Progenitor cell of endocrine pancreas (in vitro differentiated cells): ENCODE measurements at places on chromosomes 6 and 20. TPM values are rescaled to one million over a fixed set of nuclear protein-coding genes. Genes with fewer than 3 reads are reported as not detected.

The QRSL1 gene
- 17.2 and 18.3 TPM in 2 replicates for total RNA-seq

The ENPP5 gene
- 13.4 and 13.6 TPM in 2 replicates for total RNA-seq

The LPA gene
- 2.7 and 3.2 TPM in 2 replicates for total RNA-seq

The LAMA2 gene
- 0.22 and 0.42 TPM in 2 replicates for total RNA-seq

The JPH2 gene
- 0.12 and 0.24 TPM in 2 replicates for total RNA-seq

The DEFB124 gene
- total RNA-seq, result not detected in 2 replicates

The CDH4 gene
- total RNA-seq, result 0.38 and 0.43 TPM in 2 replicates

The DPPA5 gene
- not detected in 2 replicates for total RNA-seq

- no peak for DNase-seq
- H3K4me1 ChIP-seq, result peaks cover 4% of the 10 kb centered on the region
- H3K27ac ChIP-seq, result no peak overlapping the region
- H3K27me3 ChIP-seq, result peaks cover 5% of the 10 kb centered on the region
Measured at GRCh38 chr6:17389274-17389847, 4.0 kb upstream of the CAP2 start.

DNA sequence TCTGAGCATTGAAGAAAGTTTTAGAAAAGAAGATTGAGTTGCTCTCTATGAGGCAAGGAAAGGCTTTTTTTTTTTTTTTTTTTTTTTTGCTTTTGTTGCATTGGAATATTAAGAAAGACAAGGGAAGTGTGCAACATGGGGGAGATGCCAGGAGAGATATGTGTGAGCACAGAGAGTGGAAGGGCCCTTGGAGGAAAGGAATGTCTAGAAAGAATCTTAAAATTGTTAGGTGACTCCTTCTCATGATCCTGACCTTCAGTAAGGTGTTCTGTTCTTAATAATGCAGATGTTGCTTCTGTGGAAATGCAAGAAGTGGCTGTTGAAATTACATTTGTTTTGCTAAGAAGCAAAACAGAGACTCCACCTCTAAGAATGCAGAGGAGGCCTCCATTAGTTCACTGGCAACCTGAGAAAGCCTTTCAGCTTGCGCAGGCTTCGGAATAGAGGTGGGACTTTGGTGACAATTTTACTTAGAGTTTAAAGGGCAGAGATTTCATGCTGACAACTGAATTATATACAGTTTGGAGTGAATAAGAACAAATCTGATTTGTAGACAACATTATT lies 118.0 kb upstream of the ASCC3 start:
- DNase-seq, result no peak
- peaks cover 2% of the 10 kb centered on the region for H3K36me3 ChIP-seq
- no peaks in the 10 kb centered on the region for H3K27me3 ChIP-seq
- H3K4me1 ChIP-seq, result no peaks in the 10 kb centered on the region
- no peak overlapping the region for H3K4me3 ChIP-seq

GRCh38 chr6:4693173-4693970 lies 82.8 kb upstream of the CDYL start:
- no peaks in the 10 kb centered on the region for H3K27me3 ChIP-seq
- no peak for DNase-seq
- no peaks in the 10 kb centered on the region for H3K4me1 ChIP-seq
- H3K36me3 ChIP-seq, result no peaks in the 10 kb centered on the region
- no peak overlapping the region for H3K27ac ChIP-seq
- no peak overlapping the region for H3K4me3 ChIP-seq

- no peak for DNase-seq
- no peak overlapping the region for H3K4me3 ChIP-seq
- H3K4me1 ChIP-seq, result peaks cover 1% of the 10 kb centered on the region
- H3K36me3 ChIP-seq, result no peaks in the 10 kb centered on the region
- no peaks in the 10 kb centered on the region for H3K27me3 ChIP-seq
Measured at GRCh38 chr20:24745206-24745605, 203.9 kb upstream of the CST7 start.

GRCh38 chr6:54992789-54993188 lies 146.2 kb downstream of the FAM83B start:
- H3K4me1 ChIP-seq, result peaks cover 2% of the 10 kb centered on the region
- no peak for DNase-seq
- no peaks in the 10 kb centered on the region for H3K36me3 ChIP-seq
- no peak overlapping the region for H3K4me3 ChIP-seq
- no peak overlapping the region for H3K27ac ChIP-seq
- no peaks in the 10 kb centered on the region for H3K27me3 ChIP-seq

GRCh38 chr20:2485661-2486060 lies 15.1 kb upstream of the SNRPB start:
- no peaks in the 10 kb centered on the region for H3K27me3 ChIP-seq
- no peak overlapping the region for H3K27ac ChIP-seq
- no peak overlapping the region for H3K4me3 ChIP-seq
- peaks cover 25% of the 10 kb centered on the region for H3K36me3 ChIP-seq
- no peaks in the 10 kb centered on the region for H3K4me1 ChIP-seq

DNA sequence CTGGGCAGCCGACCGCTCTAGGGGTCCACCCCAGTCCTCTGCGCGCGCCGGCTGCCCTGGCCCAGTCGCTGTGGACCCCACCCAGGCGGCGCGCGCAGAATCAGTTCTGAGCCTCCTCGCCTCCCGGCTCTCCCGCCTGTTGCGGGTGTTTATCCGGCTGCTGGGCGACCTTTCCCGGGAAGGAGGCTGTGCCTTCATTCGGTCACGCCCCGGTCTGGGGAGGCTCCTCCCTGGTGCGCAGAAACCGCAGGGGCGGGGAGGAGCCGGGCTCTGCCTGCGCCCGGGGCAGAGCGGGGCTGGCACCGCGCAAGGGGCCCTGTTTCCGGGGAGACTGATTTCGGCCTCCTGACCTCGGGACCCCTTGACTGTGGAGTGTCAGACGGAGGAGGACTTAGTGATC lies 80.8 kb upstream of the EYS start:
- H3K27ac ChIP-seq, result no peak overlapping the region
- peaks cover 1% of the 10 kb centered on the region for H3K36me3 ChIP-seq
- H3K27me3 ChIP-seq, result no peaks in the 10 kb centered on the region
- DNase-seq, result no peak
- H3K4me3 ChIP-seq, result no peak overlapping the region

- peaks cover 39% of the 10 kb centered on the region for H3K4me1 ChIP-seq
- no peaks in the 10 kb centered on the region for H3K27me3 ChIP-seq
- DNase-seq, result no peak
- no peak overlapping the region for H3K27ac ChIP-seq
- H3K36me3 ChIP-seq, result peaks cover 2% of the 10 kb centered on the region
Measured at GRCh38 chr6:106747139-106747538, 117.8 kb downstream of the QRSL1 start.

- no peaks in the 10 kb centered on the region for H3K4me1 ChIP-seq
- H3K4me3 ChIP-seq, result no peak overlapping the region
- H3K27me3 ChIP-seq, result no peaks in the 10 kb centered on the region
Measured at GRCh38 chr6:43222418-43223059, 6.7 kb downstream of the DNPH1 start.

DNA sequence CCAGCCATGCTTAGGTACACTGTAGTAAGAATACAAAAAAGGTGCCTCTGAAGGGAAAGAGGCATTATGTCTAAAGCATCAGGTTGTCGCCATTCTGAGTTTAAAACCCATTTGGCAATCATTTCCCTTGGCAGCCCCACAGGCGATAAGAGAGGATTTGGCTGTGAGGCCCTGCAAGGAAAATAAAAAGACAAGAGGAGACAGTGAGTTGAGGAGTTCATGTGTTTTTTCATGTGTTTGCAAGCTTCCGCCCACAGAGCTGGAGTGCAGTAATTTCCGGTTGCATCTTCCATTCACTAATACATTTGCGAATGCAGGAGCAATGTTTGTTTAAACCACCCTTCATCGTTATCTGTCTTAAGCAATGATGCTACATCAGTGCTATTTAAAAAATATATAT lies 138.5 kb upstream of the SOX4 start:
- peak overlapping the region; percentile 75 for H3K27ac ChIP-seq
- no peaks in the 10 kb centered on the region for H3K36me3 ChIP-seq
- H3K4me1 ChIP-seq, result peaks cover 56% of the 10 kb centered on the region
- no peaks in the 10 kb centered on the region for H3K27me3 ChIP-seq
- DNase-seq, result no peak

GRCh38 chr6:42260972-42261371 lies 43.3 kb upstream of the MRPS10 start:
- no peaks in the 10 kb centered on the region for H3K27me3 ChIP-seq
- no peak overlapping the region for H3K4me3 ChIP-seq
- H3K27ac ChIP-seq, result no peak overlapping the region
- H3K36me3 ChIP-seq, result peaks cover 4% of the 10 kb centered on the region

DNA sequence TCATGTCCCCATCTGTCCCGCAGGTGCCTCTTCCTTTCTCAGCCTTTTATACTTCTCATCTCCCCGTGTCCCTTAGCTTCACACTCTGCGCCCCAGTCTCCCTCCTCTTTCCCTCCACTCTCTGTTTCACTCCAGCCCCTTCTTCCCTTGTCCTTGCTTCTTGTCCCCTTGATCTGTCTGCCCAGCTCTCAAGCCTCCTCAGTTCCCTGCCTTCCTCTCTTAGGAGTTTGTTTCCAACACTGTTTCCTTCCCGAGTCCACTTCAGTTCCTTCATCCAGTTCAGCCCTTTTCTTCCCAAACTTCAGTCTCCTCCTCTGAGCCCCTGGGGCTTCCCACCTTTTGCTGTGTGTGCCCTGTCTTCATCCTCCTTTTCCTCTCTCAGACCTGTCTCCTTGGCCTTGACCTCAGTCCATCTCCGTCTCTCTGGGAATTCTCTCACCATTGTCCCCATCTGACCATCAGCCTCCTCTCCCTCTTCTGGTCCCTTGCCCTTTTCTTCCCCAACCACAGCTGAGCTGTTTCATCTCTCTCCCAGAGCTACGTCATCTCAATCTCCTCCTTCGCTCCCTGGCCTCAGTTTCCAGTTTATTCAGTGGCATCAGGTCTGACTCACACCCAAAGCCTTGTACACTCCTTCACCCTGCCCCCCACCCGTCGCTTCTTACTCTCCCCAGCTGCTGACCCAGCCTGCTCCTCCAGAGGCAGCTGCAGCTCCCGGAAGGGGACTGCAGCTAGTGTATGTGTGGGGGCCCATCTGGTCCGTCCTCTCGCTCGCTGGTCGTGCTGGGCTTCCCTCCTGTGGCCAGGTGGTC lies 2.7 kb upstream of the DDR1 start:
- peaks cover 50% of the 10 kb centered on the region for H3K4me1 ChIP-seq
- H3K36me3 ChIP-seq, result no peaks in the 10 kb centered on the region
- peak overlapping the region; percentile 65 for H3K4me3 ChIP-seq
- no peak for DNase-seq
- H3K27ac ChIP-seq, result peak overlapping the region; percentile 80

DNA sequence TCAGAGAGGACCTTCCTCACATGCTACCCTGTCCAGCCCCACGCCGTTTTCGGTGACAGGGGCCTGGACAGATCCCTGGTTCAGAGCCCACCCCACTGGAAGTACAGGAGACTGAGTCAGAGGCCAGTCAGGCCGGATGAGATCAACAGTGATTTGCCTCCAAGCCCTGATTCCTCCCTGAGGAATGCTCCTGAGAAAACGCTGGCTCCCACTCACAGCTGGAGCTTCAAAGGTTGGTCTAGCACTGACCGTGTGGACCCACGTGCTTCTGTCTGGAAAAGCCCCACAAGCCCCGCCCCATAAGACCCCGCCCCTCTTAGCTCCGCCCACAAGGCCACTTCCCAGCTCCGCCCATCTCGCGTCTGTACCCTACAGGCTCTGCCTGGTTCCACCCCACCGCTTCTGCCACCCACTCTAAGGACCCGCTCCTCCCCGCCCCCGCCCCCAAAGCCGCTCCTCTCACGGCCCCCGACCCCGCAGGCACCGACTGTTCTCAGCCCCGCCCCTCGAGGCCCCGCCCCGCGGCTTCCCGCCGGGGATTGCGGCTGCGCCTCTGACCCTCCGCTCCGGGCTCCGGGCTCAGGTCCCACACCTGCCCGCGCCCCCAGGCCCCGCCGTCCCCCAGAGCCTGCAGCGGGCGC lies 64.9 kb upstream of the BHLHE23 start:
- no peaks in the 10 kb centered on the region for H3K36me3 ChIP-seq
- no peak overlapping the region for H3K27ac ChIP-seq
- no peak for DNase-seq
- H3K4me3 ChIP-seq, result no peak overlapping the region
- H3K27me3 ChIP-seq, result peaks cover 62% of the 10 kb centered on the region
- H3K4me1 ChIP-seq, result no peaks in the 10 kb centered on the region

DNA sequence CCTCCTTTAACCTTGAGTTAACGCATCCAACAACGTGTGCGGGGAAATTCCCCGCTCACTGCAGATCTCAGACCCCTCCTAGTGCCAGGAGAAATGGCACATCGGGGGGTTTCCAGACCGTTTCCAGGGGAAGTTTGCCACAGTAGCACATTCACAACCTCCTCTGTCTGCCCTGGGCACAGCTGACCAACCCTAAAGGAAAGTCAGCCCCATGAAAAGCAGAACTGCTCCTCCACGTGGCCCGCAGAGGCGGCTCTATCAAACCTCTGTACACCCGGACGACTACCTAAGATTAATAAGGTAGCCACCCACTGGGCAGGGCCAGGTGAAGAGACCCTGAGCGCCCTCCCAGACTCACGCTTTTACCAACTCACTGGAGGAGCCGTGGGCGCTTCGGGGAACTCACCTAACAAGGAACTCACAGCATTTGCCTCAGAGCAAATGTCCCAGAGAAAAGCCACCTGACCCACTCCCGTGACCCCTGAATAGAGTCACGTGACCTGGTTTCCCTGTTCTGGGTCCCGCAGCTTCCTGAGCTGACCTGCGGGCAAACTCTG lies 93.1 kb downstream of the PRND start:
- peaks cover 7% of the 10 kb centered on the region for H3K4me1 ChIP-seq
- H3K36me3 ChIP-seq, result peaks cover 4% of the 10 kb centered on the region
- no peaks in the 10 kb centered on the region for H3K27me3 ChIP-seq
- DNase-seq, result no peak
- H3K27ac ChIP-seq, result no peak overlapping the region

- no peak for DNase-seq
- H3K4me3 ChIP-seq, result no peak overlapping the region
- no peaks in the 10 kb centered on the region for H3K27me3 ChIP-seq
- H3K36me3 ChIP-seq, result peaks cover 6% of the 10 kb centered on the region
Measured at GRCh38 chr6:70531133-70531532, 35.6 kb upstream of the SDHAF4 start.

GRCh38 chr6:119137194-119138072 lies 59.0 kb upstream of the FAM184A start:
- H3K27me3 ChIP-seq, result no peaks in the 10 kb centered on the region
- no peak overlapping the region for H3K4me3 ChIP-seq
- DNase-seq, result no peak
- H3K27ac ChIP-seq, result no peak overlapping the region
- H3K4me1 ChIP-seq, result peaks cover 2% of the 10 kb centered on the region

DNA sequence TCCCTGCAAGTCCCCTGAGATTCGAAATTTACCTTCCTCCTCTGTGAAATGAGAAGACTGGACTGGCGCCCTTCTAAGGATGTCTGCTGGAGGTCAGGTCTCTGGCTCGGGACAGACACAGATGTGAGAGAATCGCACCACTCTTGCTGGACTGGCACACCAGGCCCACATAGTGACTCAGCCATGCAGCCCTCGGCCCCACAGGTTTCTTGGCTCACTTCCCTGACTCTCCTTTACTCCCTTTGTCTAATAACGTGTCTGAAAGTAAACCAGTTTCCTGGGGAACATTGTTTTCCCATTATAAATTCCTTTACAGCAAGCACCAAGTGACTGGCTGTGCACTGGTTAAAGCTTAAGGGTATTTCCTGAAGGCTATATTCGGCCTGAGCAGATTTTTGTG lies 106.7 kb upstream of the PLEKHG1 start:
- H3K36me3 ChIP-seq, result no peaks in the 10 kb centered on the region
- H3K4me3 ChIP-seq, result no peak overlapping the region
- no peaks in the 10 kb centered on the region for H3K27me3 ChIP-seq
- H3K4me1 ChIP-seq, result peaks cover 5% of the 10 kb centered on the region
